ENCODE measurements at places on chromosomes 6 and 20.

DNA sequence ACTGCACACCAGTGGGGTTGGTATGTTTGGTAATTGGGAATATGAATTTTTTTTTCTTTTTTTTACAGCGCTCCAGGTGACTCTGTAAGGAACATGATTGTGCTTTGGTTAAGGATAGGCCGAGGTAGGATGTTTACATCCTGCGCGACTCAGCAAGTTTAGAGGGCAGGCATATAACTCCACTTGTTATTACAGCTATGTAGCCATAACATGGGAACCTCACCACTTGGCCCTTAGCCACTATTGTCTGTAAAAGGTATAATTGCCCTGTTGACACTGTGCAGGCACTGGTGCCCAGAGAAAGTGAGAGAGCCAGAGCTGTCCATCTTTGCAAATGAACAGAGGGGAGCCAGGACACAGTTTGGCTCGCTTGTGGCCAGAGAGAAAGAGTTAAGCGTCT is 172.9 kb downstream of the MCHR2 start:
- peak; percentile 56 for DNase-seq

DNA sequence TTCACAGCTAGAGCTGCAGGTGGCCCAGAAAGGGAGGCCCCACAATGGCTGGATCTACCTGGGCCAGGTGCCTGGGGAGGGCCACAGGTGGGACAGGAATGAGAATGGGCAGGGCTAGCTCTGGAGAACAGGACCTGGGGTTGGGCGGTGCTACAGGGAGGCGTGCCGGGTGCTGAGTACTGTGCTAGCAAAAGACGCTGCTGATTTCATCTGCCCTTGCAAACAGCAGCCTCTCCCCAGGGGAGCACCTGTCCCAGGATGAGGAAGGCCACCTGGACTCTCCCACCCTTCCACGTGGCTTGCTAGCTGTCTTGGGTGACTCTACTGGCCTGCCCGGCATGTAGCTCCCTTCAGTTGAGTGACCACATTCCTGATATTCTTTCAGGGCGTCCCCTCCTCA is 6.6 kb upstream of the YTHDF1 start:
- no peak for DNase-seq

GRCh38 chr6:39696986-39697788 is 28.0 kb downstream of the KIF6 start:
- no peak for DNase-seq

DNA sequence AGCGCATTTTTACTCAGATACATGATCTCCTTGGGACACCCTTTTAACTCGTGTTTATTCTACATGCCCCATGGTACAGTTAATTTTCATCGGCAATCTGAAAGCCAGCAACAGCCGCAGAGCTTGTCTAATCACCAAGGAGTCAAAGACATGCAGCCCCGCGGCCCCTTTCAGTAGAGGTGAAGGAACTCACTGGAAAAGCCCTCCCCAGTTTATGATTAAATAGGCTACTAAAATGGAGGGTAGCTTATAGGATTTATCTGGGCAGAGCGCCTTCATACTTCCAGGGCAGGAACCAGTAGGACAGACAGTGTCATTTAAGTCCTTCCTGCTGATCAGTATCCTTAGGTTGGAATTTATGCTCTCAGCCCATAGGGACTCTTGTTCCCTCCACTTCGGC is 83.5 kb downstream of the DHX35 start:
- no peak for DNase-seq

GRCh38 chr6:40390144-40390800 is 196.9 kb downstream of the LRFN2 start:
- DNase-seq = no peak

DNA sequence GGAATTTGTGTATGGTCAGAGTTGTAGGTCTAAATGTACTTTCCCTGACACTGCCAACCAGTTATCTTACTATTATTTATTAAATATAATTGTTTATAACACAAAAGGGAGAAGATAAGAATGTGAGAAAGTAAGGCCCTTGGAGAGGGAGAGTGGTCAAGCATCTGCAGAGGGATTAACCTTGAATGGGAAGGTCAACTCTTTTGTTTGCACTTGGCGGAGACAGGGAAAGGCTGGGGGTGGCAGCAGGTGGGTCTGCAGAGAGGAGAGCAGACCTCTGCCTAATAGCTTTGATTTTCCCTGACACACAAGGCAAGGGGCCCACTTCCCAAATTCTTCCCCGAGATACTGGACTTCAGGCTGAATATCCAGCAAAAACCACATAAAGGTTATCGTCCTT is 4.2 kb downstream of the LRP11 start:
- no peak for DNase-seq

DNA sequence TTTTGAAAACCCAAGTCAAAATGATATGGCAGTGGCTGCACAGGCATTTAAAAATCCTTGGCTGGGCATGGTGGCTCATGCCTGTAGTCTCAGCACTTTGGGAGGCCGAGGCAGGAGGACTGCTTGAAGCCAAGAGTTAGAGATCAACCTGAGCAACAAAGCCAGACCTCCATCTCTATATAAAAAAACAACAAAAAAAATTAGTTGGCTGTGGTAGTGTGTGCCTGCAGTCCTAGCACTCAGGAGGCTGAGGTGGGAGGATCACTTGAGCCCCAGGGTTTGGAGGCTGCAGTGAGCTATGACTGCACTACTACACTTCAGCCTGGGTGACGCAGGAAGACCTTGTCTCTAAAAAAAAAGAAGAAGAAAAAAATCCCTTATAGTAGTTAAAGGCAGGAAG is 142.9 kb downstream of the MYB start:
- DNase-seq = no peak

DNA sequence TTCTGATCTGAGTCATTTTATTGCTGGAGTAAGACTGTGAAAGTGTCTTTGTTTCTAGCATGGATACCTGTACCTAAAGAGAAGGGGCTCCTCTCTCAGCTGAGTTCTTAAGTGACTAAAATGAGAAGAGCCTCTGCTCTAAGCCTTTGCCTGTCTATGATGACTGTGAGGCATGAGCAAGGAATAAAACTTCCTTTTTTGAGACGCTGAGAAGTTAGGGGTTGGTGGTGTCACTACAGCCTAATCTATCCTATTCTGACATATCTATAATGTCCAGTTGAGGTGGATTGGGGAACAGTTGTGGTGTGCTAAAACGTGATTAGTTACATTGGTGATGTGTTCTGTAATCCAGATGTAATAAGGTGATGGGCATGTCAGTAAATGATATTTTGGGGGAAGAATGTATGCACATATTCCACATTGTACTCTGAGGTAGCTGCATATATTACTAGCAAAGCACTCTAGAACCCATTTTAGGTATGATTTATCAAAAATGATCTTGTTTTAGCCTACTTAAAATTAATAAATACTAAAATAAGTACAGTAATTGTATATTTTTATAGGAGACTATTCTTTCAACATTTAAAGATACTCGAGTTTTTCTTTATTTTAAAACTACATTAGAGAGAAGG is 18.1 kb downstream of the ADGRB3 start:
- no peak for DNase-seq

DNA sequence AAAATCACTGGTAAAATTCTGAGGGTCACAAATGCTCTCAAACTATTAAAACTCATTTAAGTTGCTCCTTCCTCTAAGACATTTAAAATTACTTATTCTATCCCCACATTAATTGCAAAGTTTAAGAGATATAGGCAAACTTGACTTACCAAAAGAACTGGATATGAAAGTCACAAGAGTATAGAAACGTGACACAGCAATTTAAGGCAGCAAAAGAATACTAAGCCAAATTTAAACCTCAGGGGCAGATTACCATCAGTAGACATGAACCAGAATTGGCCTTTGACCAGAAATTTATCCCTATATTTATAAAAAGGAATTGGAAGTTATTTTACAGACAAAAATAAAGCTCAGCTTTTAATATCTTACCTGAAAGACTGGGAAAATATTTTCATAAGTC is 56.0 kb downstream of the MAP3K7 start:
- DNase-seq = no peak

- DNase-seq = no peak
Observed at GRCh38 chr6:25257686-25258348, 21.4 kb upstream of the CARMIL1 start.

GRCh38 chr6:27582928-27583725 is 110.2 kb upstream of the ZNF184 start:
- DNase-seq = peak; percentile 65

DNA sequence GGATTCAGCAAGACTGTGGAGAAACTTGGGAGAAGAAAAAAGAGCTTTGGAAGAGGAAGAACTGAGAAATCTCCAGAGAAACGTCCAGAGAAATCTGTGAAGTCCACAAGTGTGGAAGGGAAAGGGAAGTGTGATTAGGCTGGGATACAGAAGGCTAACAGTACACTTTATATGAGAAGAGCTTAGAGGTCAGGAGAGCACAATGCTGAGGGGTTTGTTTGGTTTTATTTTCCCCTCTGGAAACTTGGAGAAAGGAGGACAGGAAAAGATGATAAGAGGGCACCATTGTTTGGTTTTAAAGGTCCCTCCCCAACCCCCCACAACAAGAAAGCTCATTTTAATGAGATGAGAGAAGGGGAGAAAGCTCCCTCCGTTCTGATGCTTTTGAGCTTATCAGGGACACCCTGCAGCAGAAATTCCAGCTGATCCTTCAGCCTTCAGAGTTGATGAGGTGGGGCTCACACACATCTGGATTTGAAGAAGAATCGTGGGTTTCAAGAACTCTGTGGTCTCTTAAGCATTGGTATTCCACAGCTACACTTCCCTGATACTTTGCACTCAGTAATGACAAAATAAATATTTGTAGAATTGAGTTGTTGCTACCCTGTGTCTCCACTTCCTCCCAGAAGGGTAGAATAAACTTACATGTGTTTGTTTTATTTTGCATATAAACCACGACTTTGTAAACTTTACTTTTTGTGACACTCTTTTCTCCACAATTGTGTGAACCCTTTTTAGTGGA is 1.9 kb downstream of the NT5E start:
- DNase-seq = no peak

GRCh38 chr20:57698867-57699275 is 10.9 kb downstream of the PMEPA1 start:
- DNase-seq = peak; percentile 69

Measured in bronchial epithelial cell (primary cell).